ENCODE measurements at places on chromosomes 12 and 14. TPM values are rescaled to one million over a fixed set of nuclear protein-coding genes. Genes with fewer than 3 reads are reported as not detected.

GRCh38 chr14:26332966-26333365 is 264.9 kb downstream of the NOVA1 start:
- DNase-seq, result no peak

GRCh38 chr12:72277415-72277814 is 5.2 kb downstream of the TRHDE start:
- no peak for DNase-seq

GRCh38 chr12:67517181-67517887 is 131.2 kb upstream of the DYRK2 start:
- no peak for DNase-seq

GRCh38 chr14:51807356-51807755 is 53.1 kb upstream of the GNG2 start:
- no peak for DNase-seq

DNA sequence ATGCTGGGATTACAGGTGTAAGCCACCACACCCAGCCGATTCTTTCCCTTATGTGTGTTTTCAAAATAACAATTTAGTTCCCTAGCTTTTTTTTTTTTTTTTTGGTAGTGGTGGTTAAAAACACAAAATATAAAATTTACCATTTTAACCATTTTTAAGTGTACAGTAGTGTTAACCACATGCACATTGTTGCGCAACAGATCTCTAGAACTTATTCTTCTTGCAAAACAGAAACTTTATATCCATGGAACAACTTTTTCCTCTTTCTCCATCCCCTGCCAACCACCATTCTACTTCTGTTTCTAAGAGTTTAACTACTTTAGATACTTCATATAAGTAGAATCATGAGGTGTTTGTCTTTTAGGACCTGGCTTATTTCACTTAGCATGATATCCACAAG is 1.1 kb upstream of the NDUFA12 start:
- no peak for DNase-seq

Gene GPR137C
- 0.07 TPM for total RNA-seq

Measured in K562 (cell line).